ENCODE measurements at places on chromosomes 12 and 14. TPM values are rescaled to one million over a fixed set of nuclear protein-coding genes. Genes with fewer than 3 reads are reported as not detected.
A peak's percentile ranks its signal among the peaks of the same experiment; 100 is the strongest.

The ACOT6 gene
- total RNA-seq: not detected

The HOXC4 gene
- total RNA-seq: not detected

DNA sequence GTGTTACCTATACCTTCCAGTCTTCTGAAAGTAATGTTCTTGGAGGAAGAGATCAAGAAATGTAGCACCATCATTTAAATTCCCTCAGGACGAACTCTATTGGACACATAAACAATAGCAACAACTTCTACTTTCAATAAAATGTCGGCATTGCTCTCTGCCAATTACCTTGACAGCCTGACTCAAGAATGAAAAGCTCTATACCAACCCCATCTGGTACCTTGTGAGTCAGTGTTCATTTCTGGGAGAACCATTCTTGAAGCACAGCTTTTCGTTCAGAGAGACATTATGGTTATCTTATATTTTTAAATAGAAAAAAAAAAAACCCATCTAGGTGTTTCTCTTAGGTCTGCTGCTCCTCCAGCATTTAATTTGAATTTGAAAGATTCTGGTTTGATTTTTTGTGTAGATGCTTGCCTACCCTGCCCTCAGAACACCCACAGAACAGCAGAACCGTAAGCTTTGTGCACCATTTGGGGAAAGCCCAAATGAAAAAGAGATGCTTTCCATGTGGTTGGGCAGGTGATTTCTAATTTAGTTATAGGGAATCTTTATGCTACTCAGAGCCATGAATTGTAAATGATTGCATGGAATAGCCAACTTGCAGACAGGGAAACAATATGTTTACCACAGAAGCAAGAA is 156.0 kb downstream of the SAMD4A start:
- H3K36me3 ChIP-seq: peaks cover 4% of the 10 kb centered on the region
- no peaks in the 10 kb centered on the region for H3K27me3 ChIP-seq
- H3K27ac ChIP-seq: no peak overlapping the region
- H3K4me1 ChIP-seq: peaks cover 53% of the 10 kb centered on the region
- no peak for DNase-seq
- H3K4me3 ChIP-seq: no peak overlapping the region

- no peak overlapping the region for H3K4me3 ChIP-seq
- no peaks in the 10 kb centered on the region for H3K27me3 ChIP-seq
- peaks cover 70% of the 10 kb centered on the region for H3K4me1 ChIP-seq
- peak overlapping the region; percentile 62 for H3K27ac ChIP-seq
- H3K36me3 ChIP-seq: no peaks in the 10 kb centered on the region
- no peak for DNase-seq
These were observed 37.3 kb upstream of the DCN start for GRCh38 chr12:91219919-91220318.

GRCh38 chr12:87171356-87171755 is 857.8 kb downstream of the C12orf50 start:
- no peaks in the 10 kb centered on the region for H3K27me3 ChIP-seq
- no peak for DNase-seq
- H3K36me3 ChIP-seq: peaks cover 6% of the 10 kb centered on the region
- H3K4me3 ChIP-seq: no peak overlapping the region
- no peak overlapping the region for H3K27ac ChIP-seq
- no peaks in the 10 kb centered on the region for H3K4me1 ChIP-seq

The B3GNT4 gene
- 0.21 TPM for total RNA-seq

GRCh38 chr14:95024380-95024779 is 132.9 kb downstream of the DICER1 start:
- H3K27me3 ChIP-seq: peaks cover 3% of the 10 kb centered on the region
- no peaks in the 10 kb centered on the region for H3K36me3 ChIP-seq
- H3K27ac ChIP-seq: no peak overlapping the region
- no peak overlapping the region for H3K4me3 ChIP-seq

DNA sequence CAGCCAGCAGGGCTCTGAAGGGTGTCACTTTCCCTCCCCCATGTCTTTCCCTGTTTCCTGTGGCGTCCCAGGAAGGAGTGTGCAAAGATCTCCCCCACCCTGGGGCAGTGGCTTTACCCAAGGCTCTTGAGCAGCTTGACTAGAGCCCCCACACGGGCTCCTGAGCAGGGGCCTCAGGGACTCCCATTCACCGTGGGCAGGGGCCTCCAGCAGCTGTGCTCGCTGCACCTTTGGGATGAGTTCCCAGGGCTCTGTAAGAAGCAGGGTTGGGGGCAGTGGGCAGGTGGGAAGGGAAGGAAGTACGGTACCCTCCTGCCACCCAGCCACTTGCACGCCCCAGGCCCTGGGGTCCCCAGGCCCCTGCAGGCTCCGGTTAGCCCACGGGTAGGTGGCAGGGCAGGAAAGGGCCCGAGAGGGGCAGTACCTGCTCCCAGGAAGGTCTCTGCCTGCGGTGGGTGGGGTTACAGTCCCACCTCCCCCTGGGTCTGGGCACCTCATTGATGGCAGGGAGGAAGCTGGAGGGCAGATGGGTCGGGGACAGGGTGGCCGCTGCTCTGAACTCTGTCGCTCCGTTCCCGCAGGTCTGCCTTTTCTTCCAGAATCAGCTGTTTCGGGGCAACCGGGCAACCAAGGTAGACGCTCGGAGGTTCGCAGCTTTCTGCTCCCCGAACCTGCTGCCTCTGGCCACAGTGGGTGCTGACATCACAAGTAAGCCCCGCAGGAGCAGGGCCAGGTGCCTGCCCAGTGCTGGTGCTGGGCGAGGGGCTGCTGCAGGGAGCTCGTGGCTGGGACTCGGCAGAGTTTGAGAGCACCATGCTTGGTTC is 13.0 kb downstream of the ASPG start:
- no peaks in the 10 kb centered on the region for H3K36me3 ChIP-seq
- no peak for DNase-seq
- H3K27me3 ChIP-seq: peaks cover 5% of the 10 kb centered on the region
- no peak overlapping the region for H3K4me3 ChIP-seq

DNA sequence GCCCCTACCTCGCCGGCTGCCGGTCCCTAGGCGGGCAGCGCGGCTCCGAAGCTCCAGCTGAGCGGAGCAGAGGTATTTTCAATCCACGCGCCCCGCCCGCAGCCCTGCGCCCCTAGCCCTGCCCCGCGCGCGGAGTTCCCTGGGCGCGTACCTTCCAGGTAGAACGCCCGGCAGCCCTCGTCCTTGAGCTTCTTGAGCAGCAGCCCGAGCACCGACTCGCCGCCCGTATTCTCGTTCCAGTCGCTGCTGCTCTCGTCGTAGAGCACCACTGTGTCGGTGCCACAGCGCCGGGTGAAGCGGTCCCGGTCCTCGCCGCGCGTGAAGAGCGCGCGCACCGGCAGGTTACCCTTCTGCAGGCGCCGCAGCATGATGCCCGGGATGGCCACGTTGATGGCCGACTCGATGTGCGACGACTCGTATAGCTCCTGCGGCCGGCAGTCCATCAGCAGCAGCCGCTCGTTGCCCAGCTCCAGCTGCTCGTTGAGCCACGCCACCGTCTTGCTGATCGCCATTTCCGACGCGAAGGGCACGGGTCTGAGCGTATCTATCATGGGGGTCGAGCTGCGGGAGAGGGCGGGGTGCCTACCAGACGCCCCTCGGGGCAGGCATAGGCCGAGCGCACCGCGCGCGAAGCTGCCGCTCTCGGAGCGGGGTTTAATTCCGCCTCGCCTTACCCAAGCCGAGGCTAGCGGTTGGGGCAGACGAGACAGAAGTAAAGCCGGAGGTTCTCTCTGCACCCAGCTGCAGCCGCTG is 636 bp downstream of the DUSP6 start:
- H3K4me3 ChIP-seq: peak overlapping the region; percentile 96
- H3K36me3 ChIP-seq: peaks cover 58% of the 10 kb centered on the region
- peaks cover 69% of the 10 kb centered on the region for H3K4me1 ChIP-seq
- H3K27me3 ChIP-seq: peaks cover 21% of the 10 kb centered on the region
- H3K27ac ChIP-seq: peak overlapping the region; percentile 96
- no peak for DNase-seq

The LTBP2 gene
- 122 TPM for total RNA-seq

DNA sequence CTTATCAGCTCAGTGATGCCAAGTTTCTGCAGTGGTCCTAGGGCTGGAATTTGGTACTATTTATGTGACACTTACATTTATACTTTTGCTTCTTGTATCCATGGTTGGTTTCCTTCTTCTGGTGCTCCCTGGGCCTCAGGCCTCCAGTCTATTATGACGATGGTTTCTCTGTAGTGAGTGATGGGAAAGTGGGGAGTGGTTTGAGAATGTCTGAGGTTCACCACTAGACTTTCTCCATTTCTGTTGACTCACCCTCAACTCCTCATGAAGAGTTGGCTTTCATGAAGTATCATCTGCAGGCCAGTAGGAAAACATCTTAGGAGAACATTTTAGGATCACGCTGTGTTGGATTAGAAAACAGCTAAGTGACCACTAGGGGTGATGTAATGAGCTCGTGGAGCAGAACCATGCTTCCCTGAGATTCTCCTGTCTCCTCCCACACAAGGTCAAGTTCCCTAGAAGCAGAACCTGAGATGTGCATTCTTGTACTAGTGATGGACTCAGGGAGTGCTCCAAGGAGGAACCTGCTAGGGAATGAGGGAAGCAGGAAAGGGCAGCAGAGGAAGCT is 32.1 kb downstream of the RPH3A start:
- no peaks in the 10 kb centered on the region for H3K4me1 ChIP-seq
- no peak for DNase-seq
- no peak overlapping the region for H3K4me3 ChIP-seq

The LPAR5 gene
- not detected for total RNA-seq

- H3K4me1 ChIP-seq: no peaks in the 10 kb centered on the region
- H3K27ac ChIP-seq: no peak overlapping the region
These were observed 470.1 kb upstream of the NOVA1 start for GRCh38 chr14:27067961-27068360.

DNA sequence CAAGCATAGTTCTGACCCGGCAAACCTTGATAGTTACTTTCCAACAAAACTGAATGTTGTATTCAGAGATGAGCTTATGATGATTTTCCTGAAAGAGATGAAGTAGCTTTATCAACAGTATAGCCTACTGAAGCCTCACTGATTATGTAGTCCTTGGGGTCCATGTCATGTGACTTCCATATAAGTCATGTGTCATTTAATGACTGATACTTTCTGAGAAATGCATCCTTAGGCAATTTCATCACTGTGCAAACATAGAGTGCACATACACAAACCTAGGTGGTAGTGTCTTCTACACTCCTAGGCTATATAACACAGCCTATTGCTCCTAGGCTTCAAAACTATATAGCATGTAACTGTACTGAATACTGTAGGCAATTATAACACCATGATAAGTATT is 28.5 kb upstream of the TUBA1C start:
- peaks cover 3% of the 10 kb centered on the region for H3K27me3 ChIP-seq
- no peak overlapping the region for H3K27ac ChIP-seq
- H3K4me1 ChIP-seq: peaks cover 24% of the 10 kb centered on the region
- peaks cover 4% of the 10 kb centered on the region for H3K36me3 ChIP-seq

The CLEC4E gene
- not detected for total RNA-seq

DNA sequence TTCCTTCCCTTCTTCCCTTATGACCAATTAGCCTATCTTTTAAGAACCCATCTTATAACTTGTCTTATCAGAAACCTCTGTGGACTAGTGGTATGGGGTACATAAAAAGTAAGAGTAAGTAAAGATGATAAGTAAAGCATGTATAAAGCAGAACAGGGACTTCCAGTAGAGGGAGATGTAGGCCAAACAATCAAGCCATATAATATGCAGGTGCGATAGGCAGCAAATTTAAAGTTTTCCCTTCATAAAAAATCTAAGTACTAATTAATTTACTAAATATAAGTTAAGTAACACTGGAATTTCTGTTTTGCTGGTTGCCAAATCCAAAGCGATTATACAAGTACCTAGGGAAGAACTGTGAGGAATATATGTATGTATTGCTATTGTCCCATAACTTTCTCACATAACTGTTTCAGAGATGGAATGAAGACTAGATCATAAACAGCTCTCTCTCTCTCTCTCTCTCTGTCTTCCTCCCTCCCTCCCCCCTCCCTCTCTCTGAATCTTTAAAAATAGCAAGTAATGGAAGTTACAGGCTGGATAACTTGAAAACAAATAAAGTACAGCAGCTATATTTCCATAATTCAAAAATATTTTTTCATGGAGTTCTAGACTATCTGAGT is 25.7 kb downstream of the METTL25 start:
- H3K27ac ChIP-seq: no peak overlapping the region
- DNase-seq: peak; percentile 35
- no peaks in the 10 kb centered on the region for H3K36me3 ChIP-seq
- no peaks in the 10 kb centered on the region for H3K4me1 ChIP-seq
- no peaks in the 10 kb centered on the region for H3K27me3 ChIP-seq

The AQP6 gene
- total RNA-seq: not detected

DNA sequence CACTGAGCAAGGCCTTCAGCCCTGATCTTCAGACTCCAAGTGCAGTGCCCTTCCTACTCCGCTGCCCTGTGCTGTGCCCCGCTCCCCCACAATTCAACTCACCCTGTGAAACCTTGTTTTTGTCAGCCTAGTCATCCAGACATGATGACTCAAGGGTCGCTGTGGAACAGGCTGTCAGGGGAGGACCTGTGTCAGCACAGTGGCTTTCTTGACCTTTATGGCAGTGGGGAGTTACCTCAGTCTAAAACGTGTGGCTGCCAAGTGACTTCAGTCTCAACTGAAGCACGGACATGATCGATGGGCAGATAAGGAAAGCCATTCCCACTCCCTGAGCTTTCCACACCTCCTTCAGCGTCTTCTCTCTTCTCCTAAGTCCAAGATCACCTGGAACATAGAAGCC is 16.3 kb upstream of the FLVCR2 start:
- DNase-seq: no peak
- peaks cover 31% of the 10 kb centered on the region for H3K4me1 ChIP-seq
- H3K27ac ChIP-seq: no peak overlapping the region
- no peaks in the 10 kb centered on the region for H3K36me3 ChIP-seq
- no peak overlapping the region for H3K4me3 ChIP-seq
- H3K27me3 ChIP-seq: peaks cover 38% of the 10 kb centered on the region

The AMHR2 gene
- not detected for total RNA-seq

- H3K36me3 ChIP-seq: peaks cover 12% of the 10 kb centered on the region
- DNase-seq: no peak
These were observed 234.4 kb upstream of the DAAM1 start for GRCh38 chr14:58954052-58954451.

DNA sequence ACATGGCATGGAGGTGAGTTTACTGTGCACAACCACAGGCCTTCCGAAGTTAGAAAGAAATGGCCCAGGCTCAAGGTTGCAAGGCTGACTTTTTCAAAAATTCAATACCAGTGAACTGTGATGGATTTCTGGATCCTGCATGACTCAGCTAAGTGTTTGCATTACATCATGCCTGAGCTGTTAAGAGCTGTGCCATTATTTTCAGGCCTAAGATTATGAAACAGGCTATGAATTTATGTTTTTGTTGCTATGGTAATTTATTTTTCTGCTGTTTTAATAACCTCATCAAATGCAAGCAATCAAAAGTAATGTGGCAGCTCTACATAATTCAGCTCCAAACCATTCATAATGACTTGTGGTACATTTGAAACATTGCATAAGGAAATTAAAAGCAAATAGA is 457.7 kb upstream of the TMEM132C start:
- H3K36me3 ChIP-seq: no peaks in the 10 kb centered on the region
- H3K27me3 ChIP-seq: no peaks in the 10 kb centered on the region
- DNase-seq: peak; percentile 31
- H3K27ac ChIP-seq: peak overlapping the region; percentile 36

- H3K27me3 ChIP-seq: no peaks in the 10 kb centered on the region
- no peaks in the 10 kb centered on the region for H3K36me3 ChIP-seq
- no peak overlapping the region for H3K4me3 ChIP-seq
- DNase-seq: no peak
These were observed 5.4 kb upstream of the NR4A1 start for GRCh38 chr12:52045794-52046199.

The CFAP54 gene
- 0.32 TPM for total RNA-seq

- no peak overlapping the region for H3K27ac ChIP-seq
- no peak overlapping the region for H3K4me3 ChIP-seq
- DNase-seq: no peak
- H3K36me3 ChIP-seq: peaks cover 13% of the 10 kb centered on the region
These were observed 140.8 kb downstream of the ERC1 start for GRCh38 chr12:1131811-1132224.

- H3K27ac ChIP-seq: no peak overlapping the region
- peak; percentile 5 for DNase-seq
- no peaks in the 10 kb centered on the region for H3K4me1 ChIP-seq
- no peak overlapping the region for H3K4me3 ChIP-seq
- H3K27me3 ChIP-seq: no peaks in the 10 kb centered on the region
These were observed 155.6 kb upstream of the TMCC3 start for GRCh38 chr12:94805749-94806529.

The IL23A gene
- not detected for total RNA-seq
